ENCODE measurements at places on chromosomes 7 and 10.

DNA sequence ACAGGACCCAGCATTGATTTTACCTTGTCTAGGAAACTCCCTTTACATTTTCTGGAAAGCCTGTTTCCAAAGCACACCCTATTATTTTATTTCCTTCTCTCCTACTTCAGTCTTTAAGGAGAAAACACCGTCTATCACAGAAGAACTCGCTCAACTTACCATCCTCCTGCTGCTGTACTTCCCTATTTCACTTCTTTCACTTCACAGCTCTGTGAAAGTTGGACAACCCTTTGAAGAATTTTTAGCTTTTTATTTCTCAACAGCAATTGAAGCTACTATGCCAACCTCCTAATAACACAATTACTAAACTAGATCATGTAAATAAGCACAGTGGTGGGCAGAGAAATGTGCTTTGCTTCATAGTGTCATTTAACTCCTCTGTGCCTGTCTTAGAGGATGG lies 166.5 kb downstream of the TFEC start:
- DNase-seq, result no peak

DNA sequence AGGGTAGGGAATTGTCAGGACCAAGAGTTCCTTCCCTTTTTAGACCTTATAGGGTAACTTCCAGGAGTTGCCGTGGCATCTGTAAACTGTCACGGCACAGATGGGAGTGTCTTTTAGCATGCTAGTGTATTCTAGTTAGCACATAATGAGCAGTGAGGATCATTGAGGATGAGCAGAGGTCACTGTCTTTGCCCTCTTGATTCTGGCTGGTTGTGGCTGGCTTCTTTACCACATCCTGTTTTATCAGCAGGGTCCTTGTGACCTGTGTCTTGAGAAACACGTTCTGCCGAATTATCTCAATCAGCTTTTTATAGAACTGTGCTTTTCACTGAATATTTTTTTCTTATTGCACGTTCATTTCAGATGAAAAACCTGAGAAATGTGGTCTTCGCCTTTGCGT lies 41.5 kb downstream of the MINPP1 start:
- peak; percentile 61 for DNase-seq

- DNase-seq, result no peak
Observed at GRCh38 chr10:101561068-101561915, 26.8 kb downstream of the POLL start.

DNA sequence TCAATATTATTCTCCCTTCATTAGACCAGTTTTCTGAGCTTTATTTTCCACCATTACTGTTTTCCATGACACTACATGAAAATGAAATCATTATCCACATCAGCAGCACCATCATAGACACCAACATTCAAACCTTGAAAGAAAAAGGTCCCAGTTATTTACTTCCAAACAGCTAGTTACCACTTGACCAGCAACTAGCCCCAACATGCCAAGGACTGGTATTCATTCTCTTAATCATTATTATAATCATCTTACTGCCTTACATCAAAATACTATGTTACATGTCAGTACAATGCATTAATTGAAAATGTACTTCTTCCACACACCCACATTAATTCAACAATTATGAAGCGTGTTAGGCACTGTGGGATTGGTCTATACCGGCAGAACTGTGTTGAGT lies 199.4 kb downstream of the TSPAN12 start:
- no peak for DNase-seq

GRCh38 chr7:146575903-146576302 lies 459.3 kb downstream of the CNTNAP2 start:
- no peak for DNase-seq

- DNase-seq, result no peak
Observed at GRCh38 chr7:155391414-155391813, 66.5 kb upstream of the EN2 start.

DNA sequence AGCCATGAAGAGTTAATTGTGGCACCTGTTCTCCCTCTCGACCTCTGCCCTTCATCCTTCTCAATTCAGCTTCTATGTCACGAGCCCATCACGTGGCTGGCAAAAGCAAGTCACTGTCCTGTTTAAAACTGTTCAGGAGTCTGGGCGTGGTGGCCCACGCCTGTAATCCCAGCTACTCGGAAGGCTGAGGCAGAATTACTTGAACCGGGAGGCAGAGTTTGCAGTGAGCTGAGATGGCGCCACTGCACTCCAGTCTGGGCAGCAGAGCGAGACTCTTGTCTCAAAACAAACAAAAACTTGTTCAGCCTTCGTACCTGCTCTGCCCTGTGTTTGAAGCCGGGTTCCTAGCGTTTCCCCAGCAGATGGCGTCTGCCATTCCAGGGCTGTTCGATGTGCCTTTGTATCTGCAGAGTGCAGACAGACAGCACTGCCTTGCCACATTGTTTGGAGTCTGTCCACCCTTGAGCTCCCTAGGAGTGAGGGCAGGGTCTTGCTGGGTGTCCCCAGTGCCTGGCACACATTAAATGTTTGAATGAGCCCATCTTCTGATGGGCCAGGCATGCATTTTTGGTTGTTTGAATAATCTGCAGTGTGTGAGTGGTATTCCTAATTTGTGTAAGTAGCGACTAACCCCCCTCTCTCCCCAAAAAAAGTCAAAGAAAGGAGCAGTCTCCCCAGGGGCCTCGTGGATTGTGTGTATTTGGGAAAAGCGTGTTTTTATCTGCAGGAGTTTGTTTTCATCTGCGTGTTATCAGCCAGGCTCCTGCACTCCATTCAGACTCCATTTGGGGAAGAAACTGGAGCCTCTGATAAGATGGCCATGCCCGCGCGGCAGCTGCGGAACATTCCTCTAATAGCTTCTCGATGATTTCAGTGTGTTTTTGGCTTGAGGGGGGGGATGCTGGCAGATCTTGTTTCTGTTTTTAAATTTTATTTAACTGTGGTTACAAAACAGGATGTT lies 61.2 kb downstream of the DNAJB6 start:
- peak; percentile 40 for DNase-seq

GRCh38 chr10:191703-192518 lies 56.7 kb downstream of the ZMYND11 start:
- DNase-seq, result no peak

DNA sequence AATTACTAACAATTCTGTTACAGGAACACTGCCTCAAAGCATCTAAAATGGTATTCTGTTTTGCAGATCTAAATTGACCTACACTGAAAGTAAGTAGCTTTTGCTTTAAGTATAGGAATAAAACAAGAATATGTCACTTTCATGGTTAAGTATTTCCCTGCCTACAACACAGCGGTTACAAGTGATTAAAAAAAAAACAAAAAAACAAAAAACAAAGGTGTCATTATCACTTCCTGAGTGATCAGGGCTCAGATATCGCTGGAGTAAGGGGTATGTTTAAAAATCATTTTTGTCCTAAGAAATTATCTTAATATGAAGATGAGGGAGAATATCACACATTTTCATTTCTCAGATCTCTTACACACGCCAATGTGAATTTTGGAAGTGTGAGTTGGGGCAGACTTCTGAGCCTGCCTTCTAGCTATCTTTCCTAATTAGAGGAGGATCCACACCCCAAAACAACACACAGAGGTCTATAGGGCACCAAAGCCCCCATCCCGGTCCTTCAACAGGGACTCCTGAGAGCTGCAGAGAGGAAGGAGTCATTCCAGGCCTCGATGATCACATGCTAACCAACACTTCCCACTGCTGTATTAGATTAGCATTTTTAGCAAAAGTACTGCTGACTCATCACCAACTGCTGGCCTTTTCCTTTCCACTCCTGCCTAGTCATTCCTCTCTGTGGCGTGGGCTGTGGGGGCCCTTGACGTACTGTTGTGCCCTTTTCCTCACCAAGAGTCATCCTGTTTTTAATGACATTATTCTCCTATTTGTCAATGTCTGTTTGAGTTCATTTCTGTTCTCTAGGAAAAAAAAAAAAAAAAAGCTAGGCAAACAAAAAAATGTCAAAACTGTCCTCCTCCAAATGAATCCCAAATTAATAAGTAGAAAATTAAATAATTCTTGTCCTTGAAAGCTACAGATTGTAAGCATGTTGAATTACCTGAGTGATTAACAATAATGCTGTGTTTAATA lies 31.2 kb downstream of the PRTFDC1 start:
- DNase-seq, result peak; percentile 95

DNA sequence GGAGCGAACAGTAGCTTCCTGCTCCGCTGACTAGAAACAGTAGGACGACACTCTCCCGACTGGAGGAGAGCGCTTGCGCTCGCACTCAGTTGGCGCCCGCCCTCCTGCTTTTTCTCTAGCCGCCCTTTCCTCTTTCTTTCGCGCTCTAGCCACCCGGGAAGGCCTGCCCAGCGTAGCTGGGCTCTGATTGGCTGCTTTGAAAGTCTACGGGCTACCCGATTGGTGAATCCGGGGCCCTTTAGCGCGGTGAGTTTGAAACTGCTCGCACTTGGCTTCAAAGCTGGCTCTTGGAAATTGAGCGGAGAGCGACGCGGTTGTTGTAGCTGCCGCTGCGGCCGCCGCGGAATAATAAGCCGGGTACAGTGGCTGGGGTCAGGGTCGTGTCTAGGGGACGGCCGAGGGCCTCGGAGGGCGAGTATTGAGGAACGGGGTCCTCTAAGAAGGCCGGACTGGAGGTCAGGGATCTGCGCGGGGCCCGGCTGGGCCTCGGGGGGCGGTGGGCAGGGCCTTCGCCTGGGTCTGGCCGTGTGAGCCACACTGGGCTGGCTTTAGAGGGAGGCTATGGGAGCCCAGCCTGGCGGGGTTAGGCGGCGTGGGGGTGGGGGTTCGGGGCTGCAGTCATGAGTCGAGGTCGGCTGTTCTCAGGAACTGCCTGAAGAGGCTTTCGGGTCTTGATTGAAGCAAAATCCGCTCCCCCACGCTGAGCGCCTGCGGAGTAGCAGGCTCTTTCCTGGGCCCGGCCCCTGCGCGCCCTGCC lies at the start of gene CDK1:
Gene CDK1 (plus strand): TSS at position 265 of the 757 bp plus-strand sequence. CDS start 1,688 bp downstream, outside the sequence.
- peak; percentile 98 for DNase-seq

DNA sequence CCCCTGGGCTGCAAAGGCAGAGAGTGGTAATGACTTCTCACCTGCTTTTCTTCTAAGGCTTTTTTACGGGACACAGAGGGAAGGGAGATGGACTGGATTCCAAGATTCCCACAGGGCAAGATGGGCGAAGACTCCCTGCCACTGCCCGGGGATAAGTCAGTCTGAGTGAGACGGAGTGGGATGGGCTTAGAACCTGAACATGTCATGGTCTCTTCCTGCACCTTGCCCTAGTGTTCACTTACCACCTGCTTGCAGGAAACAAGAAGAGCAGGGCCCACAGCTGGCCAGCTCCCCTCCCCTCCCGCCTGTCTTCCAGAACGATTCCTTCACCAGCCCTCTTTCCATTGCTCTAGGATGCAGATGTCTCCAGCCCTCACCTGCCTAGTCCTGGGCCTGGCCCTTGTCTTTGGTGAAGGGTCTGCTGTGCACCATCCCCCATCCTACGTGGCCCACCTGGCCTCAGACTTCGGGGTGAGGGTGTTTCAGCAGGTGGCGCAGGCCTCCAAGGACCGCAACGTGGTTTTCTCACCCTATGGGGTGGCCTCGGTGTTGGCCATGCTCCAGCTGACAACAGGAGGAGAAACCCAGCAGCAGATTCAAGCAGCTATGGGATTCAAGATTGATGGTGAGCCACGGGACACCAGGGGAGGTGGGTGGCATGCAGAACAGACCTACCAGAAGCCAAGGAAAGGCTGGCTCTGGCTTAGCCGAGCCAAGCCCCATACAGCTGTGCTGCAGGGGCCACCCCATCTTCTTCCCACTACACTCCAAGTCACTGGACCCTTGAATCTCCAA lies 1.3 kb downstream of the SERPINE1 start:
- DNase-seq, result no peak

DNA sequence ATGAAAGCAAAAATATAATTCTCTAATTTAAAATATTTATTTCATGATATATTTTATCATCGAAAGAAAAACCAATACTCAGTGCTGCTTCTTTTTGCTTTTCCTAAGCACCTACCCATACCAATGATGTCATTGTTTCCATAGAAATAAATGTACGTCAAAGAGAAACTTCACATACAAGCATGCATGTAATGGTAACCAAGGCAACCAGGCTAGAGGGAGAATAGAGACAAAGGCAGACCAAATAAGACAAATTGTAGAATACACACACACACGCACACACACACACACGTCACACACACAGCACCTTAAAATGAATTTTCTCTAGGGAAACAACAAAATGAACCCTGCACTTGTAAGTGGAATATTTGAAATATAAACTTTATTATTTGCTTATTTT lies 75.5 kb downstream of the MACC1 start:
- DNase-seq, result no peak

DNA sequence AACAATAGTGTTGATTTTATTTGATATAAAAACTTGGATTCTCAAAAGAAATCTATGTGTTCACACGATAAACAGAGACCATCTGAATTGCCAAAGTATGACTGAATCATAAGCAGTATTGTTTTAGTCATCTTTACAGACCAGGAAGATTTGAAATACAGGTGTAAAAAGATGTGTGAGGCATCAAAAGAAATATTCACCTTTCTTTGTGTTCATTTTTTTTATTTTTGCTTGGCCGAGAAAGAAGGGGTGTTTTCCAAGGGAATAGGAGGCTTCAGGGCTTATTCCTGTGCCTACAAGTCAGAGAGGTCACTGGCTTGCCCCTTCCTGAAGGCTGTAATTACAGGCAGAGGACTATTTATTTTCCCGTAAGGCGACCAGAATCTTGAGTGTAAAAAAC lies 37.3 kb downstream of the MET start:
- no peak for DNase-seq

DNA sequence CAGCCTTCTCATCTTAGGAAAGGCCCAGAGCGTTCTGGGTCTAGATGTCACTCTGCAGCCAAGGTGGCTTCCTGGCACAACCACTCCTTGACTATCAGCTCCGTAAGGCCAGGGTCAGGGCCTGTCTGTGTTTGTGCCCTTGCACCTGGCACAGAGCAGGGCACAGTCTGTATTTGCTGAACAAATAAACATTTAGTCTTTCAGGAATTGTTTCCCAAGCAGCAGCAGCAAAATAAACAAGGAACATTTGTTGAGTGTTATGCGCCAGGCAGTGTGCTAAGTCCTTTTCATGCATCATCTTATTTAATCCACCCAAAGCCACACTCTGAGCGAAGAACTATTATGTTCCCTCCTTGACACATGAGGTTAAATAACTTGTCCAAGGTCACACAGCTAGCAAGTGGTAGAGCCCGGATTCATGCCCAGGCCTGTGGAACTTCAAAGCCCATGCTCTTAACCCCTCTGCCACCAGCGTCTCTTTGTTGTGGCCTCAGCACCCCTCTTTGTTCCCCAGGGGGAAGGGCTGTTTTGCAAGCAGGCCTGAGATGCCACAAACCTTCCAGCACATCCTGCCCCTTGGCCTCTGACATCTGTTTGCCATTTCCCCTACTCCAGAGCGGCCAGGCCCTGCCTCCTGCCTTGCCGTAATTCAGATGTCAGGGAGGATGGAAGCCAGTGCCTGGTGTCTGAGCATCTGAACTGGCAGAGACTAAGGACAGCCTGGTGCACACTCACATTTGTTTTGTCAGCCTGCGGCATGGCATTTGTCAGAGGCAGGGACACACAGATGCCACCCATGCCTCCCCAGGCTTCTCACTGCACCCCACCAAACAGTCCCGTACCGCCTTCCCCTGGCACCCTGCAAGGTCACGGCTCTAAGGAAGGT lies 325.8 kb upstream of the ZMIZ1 start:
- DNase-seq, result no peak

Data from suppressor macrophage treated with lipopolysaccharide for 1 hour (primary cell).